ENCODE measurements at places on chromosomes 2 and 18.

GRCh38 chr2:127610561-127610960 is 35.4 kb upstream of the GPR17 start:
- DNase-seq, result no peak

DNA sequence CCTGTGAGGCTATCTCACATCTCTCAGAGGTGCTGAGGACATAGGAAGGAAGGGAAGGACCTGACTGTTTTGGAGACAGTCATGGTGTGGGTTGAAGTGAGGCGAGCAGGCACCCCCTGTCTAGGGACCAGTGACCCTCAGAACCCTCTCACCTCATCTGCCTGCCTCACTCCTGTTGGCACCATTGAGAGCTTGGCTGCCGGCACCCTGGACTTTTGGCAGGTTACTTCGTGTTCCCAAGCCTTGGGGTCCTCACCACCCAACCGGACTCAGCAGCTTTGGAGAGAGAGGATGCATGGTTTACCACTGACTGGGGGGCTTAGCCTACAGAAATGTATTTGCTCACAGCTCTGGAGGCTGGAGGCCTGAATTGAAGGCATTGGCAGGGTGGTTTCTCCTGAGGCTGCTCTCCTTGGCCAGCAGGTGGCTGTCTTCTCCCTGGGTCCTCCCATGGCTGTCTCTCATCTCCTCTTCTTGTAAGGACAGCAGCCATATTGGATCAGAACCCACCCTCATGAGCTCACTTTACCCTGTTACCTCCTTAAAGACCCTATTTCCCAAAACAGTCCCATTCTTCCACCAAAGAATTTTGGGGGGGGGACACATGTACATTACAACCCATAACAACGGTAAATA is 142.0 kb downstream of the TSN start:
- no peak for DNase-seq

- DNase-seq, result no peak
Observed at GRCh38 chr2:138030459-138030858, 66.2 kb downstream of the HNMT start.

- no peak for DNase-seq
Observed at GRCh38 chr2:241795021-241795999, 13.7 kb upstream of the NEU4 start.

Measured in cortex of kidney (tissue), 1 donor.